ENCODE measurements at places on chromosomes 3 and 15.

GRCh38 chr3:172647823-172648222 is 63.0 kb downstream of the NCEH1 start:
- DNase-seq = no peak

GRCh38 chr3:67620869-67621268 is 33.5 kb downstream of the SUCLG2 start:
- no peak for DNase-seq

GRCh38 chr3:105323274-105323599 is 43.5 kb upstream of the ALCAM start:
- DNase-seq = no peak

GRCh38 chr15:76939715-76940114 is 8.2 kb downstream of the RCN2 start:
- DNase-seq = no peak

DNA sequence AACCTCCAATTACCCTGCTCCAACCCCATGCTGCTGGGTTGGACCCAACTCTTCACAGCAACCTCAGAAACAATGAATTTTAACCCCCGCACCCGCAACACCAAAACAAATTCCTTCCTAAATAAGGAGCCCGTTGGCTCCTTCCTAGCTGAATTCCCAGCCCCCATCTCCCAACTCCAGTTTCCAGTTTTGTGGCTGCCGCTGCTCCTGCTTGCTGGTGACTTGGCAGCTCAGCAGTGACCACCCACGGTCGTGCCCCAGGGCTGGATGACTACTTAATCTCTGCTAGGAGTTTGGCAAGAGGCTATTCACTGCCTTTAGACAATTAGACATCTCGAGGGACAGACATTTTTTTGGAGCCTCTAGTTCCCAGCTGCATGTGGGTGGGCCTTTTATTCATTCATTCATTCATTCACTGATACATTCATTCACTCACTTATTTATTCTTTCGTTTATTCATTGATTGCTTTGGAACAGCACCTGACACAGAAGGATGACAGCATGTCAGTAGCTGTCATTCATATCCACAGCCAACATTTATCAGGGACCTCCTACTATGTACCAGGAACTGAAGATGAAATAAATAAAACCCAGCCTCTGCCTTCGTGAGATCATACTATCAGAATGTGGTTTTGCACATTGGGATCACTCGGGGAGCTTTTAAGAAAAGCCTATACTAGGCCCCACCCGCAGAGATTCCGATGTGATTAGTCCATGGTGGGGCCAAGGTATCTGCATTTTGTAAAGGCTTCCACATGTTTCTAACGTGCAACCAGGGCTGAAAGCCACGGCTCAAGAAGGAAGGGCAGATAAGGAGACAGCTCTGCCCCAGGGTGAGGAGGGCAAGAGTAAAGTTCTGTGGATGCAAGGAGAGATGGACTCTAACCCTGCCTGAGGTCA is 256.5 kb downstream of the SHQ1 start:
- DNase-seq = no peak

DNA sequence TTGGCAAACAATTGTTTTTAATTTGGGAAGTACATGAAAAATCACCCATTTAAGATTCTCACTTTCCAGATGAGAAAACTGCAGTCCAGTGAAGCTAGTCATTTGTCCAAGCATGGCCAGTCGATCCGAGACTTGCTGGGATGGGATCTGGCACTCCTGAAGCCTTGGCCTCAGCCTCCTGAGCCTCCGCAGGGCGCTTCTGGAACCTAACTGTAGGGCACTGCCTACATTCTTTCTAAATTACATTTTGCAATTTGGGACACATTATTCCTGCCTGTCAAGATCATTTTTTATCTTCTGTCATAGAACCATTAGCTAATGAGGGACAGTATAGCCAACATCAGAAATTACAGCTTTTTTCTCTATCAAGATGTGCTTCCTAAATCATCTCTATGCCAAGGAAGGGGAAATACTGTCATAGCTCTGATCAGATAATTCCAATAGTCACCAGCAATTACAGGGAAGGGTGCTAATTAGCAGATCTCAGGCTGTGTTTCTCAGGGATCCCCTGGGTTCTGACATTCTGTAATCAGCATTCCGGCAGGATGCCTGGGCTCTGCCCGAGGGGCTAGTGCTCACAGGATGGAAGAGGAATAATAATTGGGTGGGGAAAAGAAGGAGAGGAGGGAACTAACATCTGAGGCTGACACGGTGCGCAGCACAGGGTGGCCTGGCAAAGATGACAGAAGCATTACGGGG is 28.3 kb downstream of the ANAPC13 start:
- DNase-seq = no peak

GRCh38 chr3:18425641-18426257 is 610 bp upstream of the SATB1 start:
- peak; percentile 82 for DNase-seq

- no peak for DNase-seq
Observed at GRCh38 chr3:194056731-194057415, 79.1 kb upstream of the HES1 start.
